ENCODE measurements at places on chromosomes 4 and X. TPM values are rescaled to one million over a fixed set of nuclear protein-coding genes. Genes with fewer than 3 reads are reported as not detected.

DNA sequence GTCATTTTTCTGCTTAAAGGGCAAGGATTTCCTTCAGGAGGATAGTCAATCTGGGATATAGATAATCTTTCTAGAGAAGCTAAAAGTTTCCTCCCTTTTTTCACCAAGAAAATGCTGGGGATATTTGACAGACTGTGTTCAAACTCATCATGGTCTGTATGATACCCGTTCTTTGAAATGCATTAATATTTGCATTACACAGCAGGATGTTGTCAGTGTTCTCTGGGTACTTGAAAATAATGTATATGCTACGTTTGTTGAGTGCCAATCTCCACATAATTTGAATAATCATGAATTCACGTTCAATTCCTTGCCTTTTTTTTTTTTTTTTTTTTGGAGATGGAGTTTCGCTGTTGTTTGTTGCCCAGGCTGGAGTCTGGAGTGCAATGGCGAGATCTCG is 18.0 kb upstream of the BMPR1B start:
- no peak overlapping the region for H3K4me3 ChIP-seq
- H3K27ac ChIP-seq = no peak overlapping the region
- no peaks in the 10 kb centered on the region for H3K4me1 ChIP-seq
- H3K36me3 ChIP-seq = no peaks in the 10 kb centered on the region
- no peaks in the 10 kb centered on the region for H3K27me3 ChIP-seq

DNA sequence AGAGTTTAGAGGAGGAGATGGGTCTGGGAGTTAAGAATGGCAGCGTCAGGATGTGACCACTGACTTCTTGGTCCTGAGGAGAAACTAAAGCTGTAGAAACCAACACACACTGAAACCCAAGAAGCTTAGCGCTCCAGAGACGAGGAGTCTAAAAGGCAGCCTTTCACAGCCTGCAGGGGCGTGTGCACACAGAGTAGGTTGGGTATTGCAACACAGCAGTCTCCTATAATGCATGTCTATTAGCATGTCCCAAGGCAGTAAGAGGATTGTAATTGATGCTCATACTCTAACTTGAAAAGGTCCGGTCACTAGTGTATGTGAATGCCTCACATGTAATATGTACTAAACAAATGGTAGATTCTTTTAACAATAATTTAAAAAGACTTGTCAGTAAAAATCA is 57.4 kb downstream of the PTTG2 start:
- DNase-seq = no peak
- H3K36me3 ChIP-seq = no peaks in the 10 kb centered on the region
- no peak overlapping the region for H3K4me3 ChIP-seq
- no peaks in the 10 kb centered on the region for H3K4me1 ChIP-seq
- no peak overlapping the region for H3K27ac ChIP-seq

DNA sequence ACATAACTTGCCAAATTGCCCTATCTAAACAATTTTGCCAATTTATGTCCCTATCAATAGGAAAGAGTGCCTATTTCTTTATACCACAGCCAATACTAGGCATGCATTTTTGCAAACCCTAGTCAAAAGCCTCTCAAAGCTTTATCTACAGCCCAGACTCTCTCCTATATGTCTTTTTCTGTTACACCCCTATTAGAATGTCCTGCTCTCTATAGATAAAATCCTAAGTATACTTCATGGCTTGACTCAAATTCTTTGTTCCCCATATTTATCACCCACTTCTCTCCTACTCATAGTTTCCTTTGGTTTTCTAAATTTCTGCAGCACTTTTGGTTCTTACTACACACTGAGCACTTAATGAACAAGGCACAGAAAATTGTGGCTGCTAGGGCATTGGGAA is 38.0 kb downstream of the NUP62CL start:
- no peak for DNase-seq
- no peaks in the 10 kb centered on the region for H3K36me3 ChIP-seq
- H3K4me3 ChIP-seq = no peak overlapping the region
- H3K4me1 ChIP-seq = no peaks in the 10 kb centered on the region
- H3K27me3 ChIP-seq = no peaks in the 10 kb centered on the region
- H3K27ac ChIP-seq = no peak overlapping the region

CITED1 gene
- 1.3 TPM for total RNA-seq

DNA sequence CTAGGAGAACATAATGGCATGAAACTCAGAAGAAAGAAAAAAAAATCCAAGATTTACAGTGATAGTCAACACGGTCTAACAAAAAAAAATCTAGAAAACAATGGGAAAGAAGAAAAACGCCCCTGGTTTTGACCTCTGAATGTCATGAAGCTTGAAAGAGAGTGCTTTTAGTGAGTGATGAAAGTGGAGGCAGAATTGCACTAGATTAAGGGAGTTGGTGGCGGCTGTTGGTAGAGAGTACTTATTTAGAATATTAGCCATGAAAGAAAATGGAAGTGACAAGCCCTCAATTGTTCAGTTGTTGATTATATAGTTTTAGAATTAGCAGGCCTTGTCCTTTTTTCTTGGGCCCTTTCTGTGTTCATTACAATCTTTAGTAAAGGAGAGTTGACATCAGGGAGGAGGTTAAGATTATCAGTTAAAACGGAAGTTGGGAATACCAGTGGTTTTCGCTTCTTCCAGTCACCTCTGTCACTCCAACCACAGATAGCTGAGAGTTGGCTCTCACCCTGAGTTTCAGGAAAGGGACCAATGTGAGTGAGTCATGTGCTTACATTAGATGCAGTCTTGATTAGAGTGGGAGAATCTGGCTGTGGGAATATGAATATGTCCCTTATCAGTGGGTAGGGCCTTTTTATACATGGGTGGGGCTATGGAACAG is 29.7 kb downstream of the EREG start:
- no peaks in the 10 kb centered on the region for H3K36me3 ChIP-seq
- H3K27ac ChIP-seq = no peak overlapping the region

DNA sequence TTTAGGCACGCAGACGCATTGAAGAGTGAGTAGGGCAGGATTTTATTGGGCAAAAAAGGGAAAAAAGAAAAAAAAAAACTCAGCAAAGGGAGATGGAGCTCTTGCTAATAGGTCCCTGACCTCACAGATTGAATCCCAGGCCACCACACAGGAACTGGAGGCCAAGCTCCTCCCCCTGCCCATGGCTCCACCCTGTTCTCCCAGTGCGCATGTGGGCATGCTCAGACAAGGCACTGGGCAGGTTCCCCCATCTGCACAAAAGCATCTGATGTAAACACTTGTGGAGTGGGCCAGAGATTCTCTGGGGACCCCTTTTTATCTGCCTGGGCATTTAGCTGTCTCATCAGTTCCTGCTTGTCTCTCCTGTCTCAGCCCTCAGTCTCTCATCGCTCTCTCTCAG is 9.5 kb downstream of the FRMD7 start:
- no peak for DNase-seq
- H3K36me3 ChIP-seq = no peaks in the 10 kb centered on the region
- H3K27ac ChIP-seq = peak overlapping the region; percentile 21

DNA sequence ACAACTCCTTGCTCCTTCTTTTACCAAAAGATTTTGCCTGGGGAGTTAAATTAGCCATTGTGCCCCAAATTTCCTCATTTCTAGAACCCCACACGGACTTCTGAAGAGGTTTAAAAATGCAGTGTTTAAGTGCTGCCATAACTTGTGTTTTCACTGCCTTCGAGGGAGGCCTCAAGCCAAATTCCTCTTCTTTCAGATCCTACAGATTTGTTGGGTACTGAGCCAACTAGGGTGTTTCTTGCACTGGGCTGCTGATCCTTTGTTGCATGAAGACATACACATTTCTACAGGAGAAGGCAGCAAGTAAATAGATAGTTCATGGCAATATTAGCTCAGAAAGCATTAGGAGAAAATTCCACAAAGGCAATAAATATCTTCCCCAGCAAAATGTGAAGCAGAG is 43.8 kb downstream of the GLRA2 start:
- H3K4me3 ChIP-seq = no peak overlapping the region
- DNase-seq = no peak
- no peaks in the 10 kb centered on the region for H3K27me3 ChIP-seq
- H3K4me1 ChIP-seq = no peaks in the 10 kb centered on the region

CSAG2 gene
- not detected for total RNA-seq

DNA sequence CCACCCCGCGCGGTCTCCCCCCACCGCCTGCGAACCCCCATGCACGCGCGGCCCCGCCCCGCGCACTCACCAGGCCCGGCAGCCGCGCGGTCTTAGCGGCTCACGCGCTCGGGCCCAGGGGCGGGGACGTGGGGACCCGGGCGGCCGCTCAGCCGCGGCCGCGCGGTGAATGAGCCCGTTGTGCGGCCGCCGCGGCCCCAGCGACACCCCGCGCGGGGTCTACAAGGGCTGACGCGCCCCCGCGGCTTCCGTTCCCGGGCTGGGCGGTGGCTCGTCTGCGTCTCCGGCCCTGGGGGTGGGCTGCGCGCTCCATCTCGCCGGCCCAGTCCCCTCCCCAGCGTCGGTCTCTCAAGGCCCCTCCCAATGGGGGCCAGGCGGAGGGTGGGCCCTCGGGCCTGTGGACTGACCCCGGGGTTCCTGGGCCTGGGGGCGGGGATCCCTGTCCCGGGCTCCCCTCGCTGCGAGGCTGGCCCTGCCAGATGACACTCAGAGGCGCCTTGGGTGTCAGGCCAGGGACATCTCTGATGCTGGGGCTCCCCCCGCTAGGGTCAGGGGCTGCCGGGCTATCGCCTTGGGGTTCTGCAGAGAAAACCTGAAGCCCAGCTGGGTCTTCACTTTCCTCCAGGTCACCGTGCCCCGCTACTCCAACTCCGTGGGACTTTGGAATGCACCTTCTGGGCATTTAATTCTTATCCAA is 4.3 kb upstream of the SLC26A1 start:
- no peaks in the 10 kb centered on the region for H3K36me3 ChIP-seq
- no peak for DNase-seq
- H3K4me1 ChIP-seq = peaks cover 43% of the 10 kb centered on the region
- no peaks in the 10 kb centered on the region for H3K27me3 ChIP-seq
- peak overlapping the region; percentile 46 for H3K4me3 ChIP-seq
- H3K27ac ChIP-seq = no peak overlapping the region

GRCh38 chrX:71292669-71293365 is 8.7 kb upstream of the ITGB1BP2 start:
- DNase-seq = no peak
- no peak overlapping the region for H3K4me3 ChIP-seq
- H3K36me3 ChIP-seq = no peaks in the 10 kb centered on the region
- no peaks in the 10 kb centered on the region for H3K4me1 ChIP-seq
- H3K27ac ChIP-seq = no peak overlapping the region

GRCh38 chrX:65667503-65668376 is at the start of gene MSN:
MSN (plus strand) TSS chrX:65667654; CDS start chrX:65667842, 188 bp downstream.
- no peak for DNase-seq
- no peaks in the 10 kb centered on the region for H3K27me3 ChIP-seq
- H3K4me3 ChIP-seq = no peak within 1 kb of the TSS
- no peaks in the 10 kb centered on the region for H3K36me3 ChIP-seq

DNA sequence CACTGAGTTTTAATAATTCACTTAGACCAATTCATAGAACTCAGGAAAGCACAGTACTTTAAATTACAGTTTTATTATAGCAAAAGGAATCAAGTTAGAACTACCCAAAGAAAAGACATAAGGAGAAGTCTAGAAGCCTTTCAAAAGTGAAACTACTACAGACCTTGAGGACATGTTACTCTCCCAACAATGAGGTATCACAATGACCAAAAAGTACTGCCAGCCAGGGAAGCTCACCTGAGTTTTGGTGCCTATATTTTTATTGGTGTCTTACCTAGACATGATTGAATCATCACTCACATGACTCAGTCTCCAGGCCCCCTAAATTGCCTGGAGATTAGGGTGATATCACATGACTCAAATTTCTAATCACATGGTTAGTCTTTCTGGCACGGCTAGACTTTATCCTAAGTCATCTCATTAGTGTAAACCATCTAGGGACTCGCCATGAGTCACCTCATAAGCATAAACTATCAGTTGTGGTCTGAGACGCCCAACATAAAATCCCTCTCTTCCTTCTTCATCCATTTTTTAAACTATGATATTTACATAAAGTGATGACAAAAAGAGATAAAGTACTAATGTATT is 372.3 kb downstream of the TMA16 start:
- no peak overlapping the region for H3K4me3 ChIP-seq
- no peaks in the 10 kb centered on the region for H3K36me3 ChIP-seq
- no peak for DNase-seq
- no peak overlapping the region for H3K27ac ChIP-seq
- H3K27me3 ChIP-seq = no peaks in the 10 kb centered on the region

GRCh38 chr4:128573781-128574508 is 235.6 kb upstream of the JADE1 start:
- H3K36me3 ChIP-seq = no peaks in the 10 kb centered on the region
- peak; percentile 59 for DNase-seq
- H3K27me3 ChIP-seq = no peaks in the 10 kb centered on the region

- peak overlapping the region; percentile 84 for H3K27ac ChIP-seq
- DNase-seq = peak; percentile 19
- H3K4me3 ChIP-seq = peak overlapping the region; percentile 9
Observed at GRCh38 chr4:85929961-85930665, 429.7 kb downstream of the MAPK10 start.

DNA sequence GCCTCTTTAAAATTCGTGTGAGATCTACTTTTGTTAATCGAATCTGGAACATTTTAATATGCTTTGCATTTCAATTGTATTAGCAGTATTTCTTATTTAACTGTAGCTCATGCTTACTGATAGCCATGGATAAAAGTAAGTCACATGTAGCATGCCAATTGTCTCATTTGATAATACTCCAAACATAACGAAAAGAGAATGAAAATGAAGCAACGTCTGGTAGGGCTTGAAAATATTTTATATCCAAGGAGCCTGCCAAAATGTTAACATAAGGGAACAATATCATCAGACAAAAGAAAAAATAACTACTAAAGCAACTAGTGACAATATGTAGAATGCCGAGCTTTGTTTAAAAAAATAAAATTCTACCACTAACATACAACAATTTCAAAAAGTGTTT is 94.1 kb upstream of the MID1 start:
- H3K4me1 ChIP-seq = no peaks in the 10 kb centered on the region
- H3K36me3 ChIP-seq = no peaks in the 10 kb centered on the region
- DNase-seq = no peak

CRMP1 gene
- not detected for total RNA-seq

NXF2B gene
- total RNA-seq = not detected

ARHGAP6 gene
- total RNA-seq = 0.84 TPM

- no peaks in the 10 kb centered on the region for H3K27me3 ChIP-seq
- H3K4me1 ChIP-seq = no peaks in the 10 kb centered on the region
- no peak overlapping the region for H3K4me3 ChIP-seq
- H3K36me3 ChIP-seq = no peaks in the 10 kb centered on the region
- DNase-seq = no peak
- H3K27ac ChIP-seq = no peak overlapping the region
Observed at GRCh38 chrX:45602151-45602550, 401.5 kb upstream of the DIPK2B start.

FGF2 gene
- total RNA-seq = 0.19 TPM

GLOD5 gene
- total RNA-seq = not detected

FHDC1 gene
- 1.4 TPM for total RNA-seq

DNA sequence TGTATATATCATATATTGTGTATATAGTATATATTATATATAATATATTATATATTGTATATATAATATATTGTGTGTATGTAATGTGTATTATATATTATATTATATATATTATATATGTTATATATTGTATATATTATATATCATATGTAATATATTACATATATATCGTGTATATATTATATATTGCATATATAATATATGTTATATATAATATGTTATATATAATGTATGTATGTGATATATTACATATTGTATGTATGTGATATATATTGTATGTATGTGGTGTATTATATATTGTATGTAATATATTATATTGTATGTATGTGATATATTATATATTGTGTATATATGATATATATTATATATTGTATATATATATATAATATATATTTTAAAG is 30.5 kb downstream of the RAB40A start:
- no peaks in the 10 kb centered on the region for H3K4me1 ChIP-seq
- no peak for DNase-seq
- H3K36me3 ChIP-seq = no peaks in the 10 kb centered on the region
- no peak overlapping the region for H3K4me3 ChIP-seq

CCNB3 gene
- total RNA-seq = 0.82 TPM
